ENCODE measurements at places on chromosomes 6 and 20.

DNA sequence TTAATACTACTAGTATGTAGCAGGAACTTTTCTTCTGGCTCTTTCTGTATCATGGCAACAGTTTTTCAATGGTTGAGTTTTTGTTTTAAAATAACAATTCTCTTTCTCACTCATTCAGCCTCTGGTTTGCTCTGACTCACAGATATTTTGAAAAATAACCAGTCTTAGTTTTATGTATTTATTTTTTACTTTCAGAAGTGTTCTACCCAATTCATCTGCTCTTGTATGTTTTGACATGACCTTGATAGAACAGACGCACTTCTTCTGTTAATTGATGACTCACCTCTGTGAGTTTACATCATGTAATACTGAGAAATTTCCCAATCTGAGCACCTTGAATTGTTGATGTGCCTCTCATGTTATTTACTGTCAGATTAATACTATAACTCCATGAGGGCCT, 178.9 kb downstream of the SASH1 start:
- DNase-seq, result no peak

- no peak for DNase-seq
These were observed 31.1 kb upstream of the SLC4A11 start for GRCh38 chr20:3270051-3270450.

GRCh38 chr6:125598422-125598821, 151.0 kb upstream of the HEY2 start:
- no peak for DNase-seq

DNA sequence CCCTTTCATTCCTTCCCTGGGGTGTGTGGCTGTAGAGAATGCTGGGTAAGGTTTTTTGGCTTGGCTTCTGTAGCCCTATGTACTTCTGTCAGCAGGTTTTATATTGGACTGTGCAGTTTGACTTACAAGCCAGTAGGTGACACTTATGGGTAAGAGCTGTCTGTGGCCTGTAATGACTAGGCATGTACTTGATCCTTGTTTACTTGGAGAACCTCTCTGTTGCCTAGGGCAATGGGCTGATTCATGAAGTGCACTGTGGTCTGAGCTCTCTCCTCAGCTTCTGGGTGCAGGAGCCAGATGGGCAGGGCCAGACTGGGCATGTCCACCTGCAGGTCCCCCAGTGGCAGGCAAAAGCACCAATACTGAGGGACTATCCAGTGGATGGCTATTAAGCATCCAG, 544.6 kb downstream of the ADGRB3 start:
- no peak for DNase-seq

DNA sequence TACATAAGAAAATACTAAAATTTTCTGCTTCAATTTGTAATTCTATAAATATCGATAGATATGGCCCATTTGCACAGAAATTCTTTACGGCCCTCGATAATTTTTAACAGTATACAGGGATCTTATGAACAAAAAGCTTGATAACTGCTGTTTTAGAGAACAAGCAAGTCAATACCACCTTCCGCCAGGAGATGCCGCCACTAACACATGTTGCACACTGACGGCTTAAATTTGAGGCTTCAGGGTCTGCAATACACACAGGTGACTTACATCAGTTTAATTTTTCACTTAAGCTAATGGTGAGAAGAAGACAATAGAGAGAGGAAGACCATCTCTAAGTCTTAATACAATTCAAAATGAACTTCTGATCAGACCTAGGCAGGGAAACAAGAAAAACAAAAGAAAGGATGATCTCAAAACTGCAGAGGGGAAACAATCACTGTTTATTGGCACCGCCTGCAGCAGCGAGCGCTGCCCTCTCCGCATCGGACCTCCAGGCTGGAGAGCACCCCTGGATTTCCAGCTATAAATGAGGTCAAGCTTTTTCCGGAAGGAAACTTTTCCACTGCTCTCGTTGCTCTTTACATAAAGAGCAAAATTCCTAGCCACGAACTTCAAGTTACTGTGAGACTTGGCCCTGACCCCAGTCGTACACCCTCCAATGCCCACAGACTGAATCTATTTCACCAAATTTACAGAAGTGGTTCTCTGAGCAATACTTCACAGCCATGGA, 53.9 kb downstream of the OTOR start:
- DNase-seq, result peak; percentile 26

GRCh38 chr6:44828780-44829179, 441.3 kb downstream of the CDC5L start:
- DNase-seq, result no peak

GRCh38 chr6:142457638-142458406, 156.0 kb downstream of the ADGRG6 start:
- no peak for DNase-seq

GRCh38 chr6:43834528-43835155, 64.6 kb downstream of the VEGFA start:
- no peak for DNase-seq

DNA sequence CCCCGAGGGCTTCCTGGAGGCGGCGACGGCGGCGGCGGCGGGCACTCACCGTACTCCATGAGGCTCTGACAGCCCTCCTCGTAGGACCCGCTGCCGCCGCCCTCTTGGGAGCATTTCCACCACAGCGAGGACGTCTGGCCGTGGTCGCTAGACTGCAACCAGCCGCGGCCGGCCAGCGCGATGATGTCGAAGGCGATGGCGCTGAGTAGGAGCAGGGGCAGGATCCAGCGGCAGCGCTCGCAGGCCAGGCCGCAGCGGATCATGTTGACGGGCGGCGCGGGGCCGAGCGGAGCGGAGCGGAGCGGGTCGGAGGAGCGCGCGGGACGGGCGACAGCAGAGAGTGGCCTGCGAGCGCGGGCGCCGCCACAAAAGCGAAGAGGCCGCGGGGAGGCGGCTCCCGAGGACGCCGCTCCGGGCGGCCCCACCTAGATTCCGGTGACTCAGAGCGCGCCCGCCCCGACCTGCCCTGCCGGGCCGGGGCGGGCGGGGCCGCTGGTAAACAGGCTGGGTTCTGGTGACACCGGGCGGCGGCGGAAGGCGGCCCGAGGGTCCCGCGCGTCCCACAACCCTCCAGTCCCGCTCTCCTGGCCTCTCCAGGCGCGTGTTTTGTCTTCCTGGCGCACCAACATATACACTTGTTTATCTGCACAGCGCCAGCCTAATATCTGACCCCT, at the start of gene PERP:
PERP (minus strand) TSS at position 342 of the 674 bp plus-strand sequence; CDS start at position 263, 79 bp downstream.
- DNase-seq, result peak; percentile 20

GRCh38 chr6:90087106-90087833, 193.0 kb downstream of the GJA10 start:
- no peak for DNase-seq

- no peak for DNase-seq
These were observed 421.6 kb downstream of the BCKDHB start for GRCh38 chr6:80528115-80528514.

DNA sequence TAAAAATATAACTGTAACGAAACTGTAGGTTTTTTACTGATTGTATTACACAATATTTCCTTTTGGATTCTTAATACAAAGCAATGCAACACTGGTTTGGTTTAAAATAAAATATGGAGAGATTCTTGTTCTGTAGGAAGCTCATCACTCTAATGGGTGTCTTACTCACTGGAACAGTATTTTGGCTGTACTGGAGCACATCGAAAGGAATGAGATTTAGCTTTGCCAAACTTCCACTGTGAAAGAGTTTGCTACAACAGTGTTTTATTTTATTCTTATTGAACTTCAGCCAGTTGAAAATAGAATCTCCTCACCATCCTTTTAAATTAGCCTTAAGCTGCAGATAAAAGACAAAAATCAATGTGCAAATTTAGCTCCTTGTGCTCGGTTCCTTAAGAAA, 230.7 kb upstream of the QKI start:
- DNase-seq, result no peak

DNA sequence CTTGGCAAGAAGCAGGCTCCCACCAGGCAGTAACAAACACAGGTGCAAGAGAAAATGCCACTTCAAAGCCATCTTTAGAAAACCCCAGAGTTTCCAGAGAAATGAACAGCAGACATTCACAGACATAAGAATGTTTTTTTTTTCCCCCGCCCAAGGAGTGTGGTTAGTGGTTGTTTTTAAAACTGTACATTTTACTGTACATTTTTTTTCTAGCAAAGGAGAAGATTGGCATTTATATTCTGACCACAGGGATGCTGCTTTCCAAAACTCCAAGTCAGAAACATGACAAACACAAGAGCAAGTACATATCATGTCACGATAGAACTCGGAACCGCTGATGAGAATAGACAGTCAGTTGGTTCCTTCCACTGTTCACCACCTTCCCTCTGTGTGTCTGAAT, 197.9 kb downstream of the LRFN2 start:
- no peak for DNase-seq

DNA sequence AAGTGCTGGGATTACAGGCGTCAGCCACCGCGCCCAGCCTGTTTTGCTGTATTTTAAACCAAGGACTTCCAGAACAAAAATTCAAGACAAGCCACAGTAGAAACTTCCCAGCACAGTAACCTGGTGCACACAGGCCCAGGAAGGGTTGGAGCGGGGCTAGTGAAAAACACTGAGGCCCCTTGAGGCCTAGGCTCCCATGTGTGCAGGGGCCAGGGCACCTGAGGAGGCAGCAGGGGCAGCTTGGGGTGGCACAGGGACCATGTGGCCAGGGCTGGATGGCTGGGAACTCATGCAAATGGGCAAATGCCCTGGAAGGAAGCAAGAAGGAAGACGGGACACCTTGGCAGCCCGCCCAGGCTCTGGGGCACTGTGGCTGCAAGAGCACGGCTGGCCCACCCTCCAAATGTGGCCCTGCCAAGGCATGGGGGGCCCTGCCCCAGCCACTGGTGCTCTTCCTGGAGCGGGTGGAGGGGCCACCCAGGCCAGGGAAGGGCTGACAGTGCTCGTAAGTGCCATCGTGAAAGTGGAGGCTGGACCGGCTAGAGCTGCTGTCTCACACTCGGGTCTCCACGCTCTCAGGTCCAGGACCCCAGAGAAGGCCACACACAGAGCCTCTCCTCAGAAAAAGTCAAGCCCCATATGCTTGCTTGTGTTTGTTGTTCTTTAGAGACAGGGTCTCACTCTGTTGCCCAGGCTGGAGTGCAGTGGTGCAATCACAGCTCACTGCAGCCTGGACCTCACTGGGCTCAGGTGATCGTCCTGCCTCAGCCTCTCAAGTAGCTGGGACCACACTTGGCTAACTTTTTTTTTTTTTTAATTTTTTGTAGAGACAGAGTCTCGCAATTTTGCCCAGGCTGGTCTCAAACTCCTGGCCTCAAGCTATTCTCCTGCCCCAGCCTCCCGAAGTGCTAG, 10.3 kb downstream of the SLC2A4RG start:
- DNase-seq, result no peak

DNA sequence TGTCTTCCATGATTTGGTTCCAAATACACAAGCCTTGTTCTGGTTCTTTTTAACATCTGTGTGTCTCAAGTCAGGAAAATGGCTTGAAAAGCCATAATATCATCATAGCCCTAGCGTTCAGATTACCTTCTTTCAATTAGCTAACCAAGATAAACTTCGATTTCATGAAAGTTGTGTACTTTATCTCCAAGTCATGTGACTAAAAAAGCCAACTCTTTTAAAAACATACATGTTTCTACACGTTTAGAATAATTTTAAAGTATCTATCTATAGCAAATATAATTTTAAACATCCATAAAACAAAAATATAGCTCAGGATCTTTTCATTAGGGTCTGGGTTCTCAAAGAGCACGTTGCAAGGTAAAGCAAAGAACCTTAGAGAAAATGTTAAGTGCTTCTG, 261.1 kb downstream of the PRL start:
- DNase-seq, result no peak

GRCh38 chr6:113763876-113764275, 93.3 kb upstream of the MARCKS start:
- DNase-seq, result no peak

GRCh38 chr6:107491138-107491609, 1.3 kb downstream of the SOBP start:
- DNase-seq, result no peak

- no peak for DNase-seq
These were observed 2.1 kb downstream of the MAP3K7 start for GRCh38 chr6:90584636-90585255.

DNA sequence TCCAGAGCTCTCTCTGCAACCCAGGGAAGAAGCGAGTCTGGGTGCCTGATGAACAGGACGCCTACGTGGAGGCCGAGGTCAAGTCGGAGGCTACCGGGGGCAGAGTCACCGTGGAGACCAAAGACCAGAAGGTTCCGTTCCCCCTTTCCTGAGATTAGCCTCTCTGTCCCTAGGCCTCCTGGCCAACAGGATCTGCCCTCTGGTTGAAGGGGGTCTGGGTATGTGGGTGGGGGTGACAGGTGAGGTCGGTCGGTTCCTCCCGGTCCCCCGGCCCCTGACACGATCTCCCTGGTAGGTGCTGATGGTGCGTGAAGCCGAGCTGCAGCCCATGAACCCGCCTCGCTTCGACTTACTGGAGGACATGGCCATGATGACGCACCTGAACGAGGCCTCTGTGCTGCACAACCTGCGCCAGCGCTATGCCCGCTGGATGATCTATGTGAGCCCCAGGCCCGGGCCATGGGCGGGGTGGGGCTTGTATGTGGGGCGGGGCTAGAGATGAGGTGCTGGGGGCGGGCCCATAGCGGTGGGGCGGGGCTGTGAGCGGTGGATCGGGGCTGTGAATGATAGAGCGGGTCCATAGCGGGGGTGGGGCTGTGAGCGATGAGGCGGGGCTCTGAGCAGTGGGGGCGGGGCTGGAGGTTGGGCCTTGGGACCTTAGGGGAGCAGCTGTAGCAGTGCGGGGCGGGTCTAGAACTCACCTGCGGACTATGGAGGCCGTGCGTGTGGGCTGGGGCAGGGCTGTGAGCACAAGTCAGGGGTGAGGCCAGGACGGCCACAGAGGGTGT, 23.9 kb downstream of the MYH7B start:
- no peak for DNase-seq

DNA sequence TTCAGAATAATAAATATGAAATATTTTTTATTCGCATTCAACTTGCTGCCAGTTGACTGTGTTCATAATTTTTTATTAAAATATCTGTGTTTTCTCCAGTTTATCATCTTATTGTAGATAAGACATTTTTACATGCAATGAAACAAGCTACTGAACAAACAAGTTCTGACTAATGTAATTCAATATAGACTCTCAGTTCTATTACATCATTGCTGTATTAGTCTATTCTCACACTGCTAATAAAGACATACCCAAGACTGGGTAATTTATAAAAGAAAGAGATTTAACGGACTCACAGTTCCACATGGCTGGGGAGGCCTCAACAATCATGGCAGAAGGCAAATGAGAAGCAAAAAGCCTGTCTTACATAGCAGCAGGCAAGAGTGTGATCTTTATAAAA, 1357.7 kb upstream of the CITED2 start:
- DNase-seq, result no peak

- DNase-seq, result no peak
These were observed 355.5 kb upstream of the TSHZ2 start for GRCh38 chr20:52616629-52617028.

Data from stimulated activated CD8-positive, alpha-beta memory T cell treated with anti-CD3 and anti-CD28 coated beads, Interleukin-7, amount 100 ng/mL, for 1 hour (primary cell).